ENCODE measurements at places on chromosomes 3 and 15.

- DNase-seq: no peak
Measured at GRCh38 chr3:10505050-10505790, at the start of gene ATP2B2. TSS of gene ATP2B2 (minus strand) at chr3:10505586. CDS start at chr3:10449543, 56,043 bp downstream.

- DNase-seq: peak; percentile 24
Measured at GRCh38 chr3:55885721-55886120, 398.6 kb upstream of the WNT5A start.

DNA sequence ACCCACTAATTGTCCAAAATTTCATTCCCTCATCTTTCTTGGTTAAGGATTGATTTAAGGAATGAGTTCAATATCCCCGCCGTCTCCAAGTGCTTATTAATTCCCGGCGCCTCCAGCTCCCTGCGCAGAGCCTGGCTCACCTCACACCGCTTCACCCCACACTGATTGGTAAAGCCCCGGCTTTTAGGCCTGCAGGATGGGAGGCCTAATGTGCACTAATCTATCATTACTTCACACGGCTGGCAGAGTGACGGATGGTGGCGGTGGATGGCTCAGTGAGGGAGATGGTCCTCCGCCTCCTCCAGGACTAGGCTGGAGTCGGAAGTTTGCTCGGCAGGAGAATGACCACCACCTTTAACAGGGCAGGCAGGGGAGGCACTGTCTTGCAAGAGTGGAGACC lies 81.7 kb downstream of the MEGF11 start:
- no peak for DNase-seq

DNA sequence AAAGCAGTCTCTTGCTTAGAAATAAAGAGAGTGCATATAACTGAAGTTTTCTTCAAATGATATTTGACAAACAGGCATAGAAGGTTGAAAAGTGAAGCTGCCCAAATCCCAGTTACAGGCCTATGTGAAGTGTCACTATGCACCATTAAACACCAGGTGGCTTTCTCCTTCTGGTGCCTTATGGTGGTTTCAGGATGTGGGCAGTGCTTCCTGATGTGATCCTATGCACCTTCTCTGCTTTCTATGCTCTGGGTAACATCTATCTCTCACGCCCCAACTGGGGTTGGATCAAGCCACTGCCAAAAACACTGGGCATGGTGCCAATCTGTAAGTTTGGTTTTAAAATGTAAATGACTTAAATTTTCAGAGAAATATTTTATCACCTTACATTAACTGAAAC lies 744.7 kb downstream of the TUSC7 start:
- no peak for DNase-seq

DNA sequence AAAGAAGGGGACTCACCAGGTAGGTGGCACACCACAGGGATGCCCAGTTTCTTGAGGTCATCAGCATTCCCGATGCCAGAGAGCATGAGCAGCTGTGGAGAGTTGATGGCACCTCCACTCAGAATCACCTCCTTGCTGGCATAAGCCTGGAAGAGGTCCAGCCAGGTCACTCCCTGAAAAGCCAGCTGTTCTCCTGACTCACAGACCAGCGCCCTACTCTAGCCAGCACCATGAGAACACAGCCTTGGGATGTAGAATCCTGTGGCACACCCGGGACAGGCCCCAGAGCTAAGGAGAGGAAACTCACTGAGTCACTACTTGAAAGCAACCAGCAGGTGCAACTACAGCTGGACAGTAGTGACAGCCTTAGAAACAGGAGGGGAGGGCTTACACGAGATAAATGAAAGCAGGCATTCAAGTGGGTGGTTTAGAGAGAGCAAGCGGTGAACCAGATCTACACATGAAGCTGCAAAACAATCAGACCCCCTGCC lies 24.5 kb downstream of the CHDH start:
- DNase-seq: no peak
